Mesothelial cell of epicardium (in vitro differentiated cells): ENCODE measurements at places on chromosomes 12 and 14. TPM values are rescaled to one million over a fixed set of nuclear protein-coding genes. Genes with fewer than 3 reads are reported as not detected.

DNA sequence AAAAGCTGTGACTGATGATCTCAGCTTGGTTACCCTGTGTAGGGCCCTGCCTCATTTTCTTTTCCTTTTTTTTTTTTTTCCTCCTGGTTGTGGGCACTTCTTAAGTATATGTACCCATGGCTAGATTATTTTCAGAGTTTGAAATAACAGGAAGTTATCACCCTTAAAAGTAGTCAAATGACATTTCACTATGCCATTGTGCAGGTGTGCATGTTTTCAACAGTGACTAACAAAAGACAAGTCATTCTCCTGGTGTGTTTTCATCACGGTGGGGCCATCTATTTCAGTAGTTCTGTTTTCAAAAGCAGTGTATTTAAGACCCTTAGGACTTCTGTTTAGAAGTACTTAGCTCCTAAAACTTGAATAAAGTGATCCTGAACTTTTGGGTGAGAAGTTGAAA, 15.0 kb downstream of the GABARAPL1 start:
- no peak for DNase-seq

GRCh38 chr12:22609501-22609900, 15.5 kb upstream of the ETNK1 start:
- no peak for DNase-seq

DNA sequence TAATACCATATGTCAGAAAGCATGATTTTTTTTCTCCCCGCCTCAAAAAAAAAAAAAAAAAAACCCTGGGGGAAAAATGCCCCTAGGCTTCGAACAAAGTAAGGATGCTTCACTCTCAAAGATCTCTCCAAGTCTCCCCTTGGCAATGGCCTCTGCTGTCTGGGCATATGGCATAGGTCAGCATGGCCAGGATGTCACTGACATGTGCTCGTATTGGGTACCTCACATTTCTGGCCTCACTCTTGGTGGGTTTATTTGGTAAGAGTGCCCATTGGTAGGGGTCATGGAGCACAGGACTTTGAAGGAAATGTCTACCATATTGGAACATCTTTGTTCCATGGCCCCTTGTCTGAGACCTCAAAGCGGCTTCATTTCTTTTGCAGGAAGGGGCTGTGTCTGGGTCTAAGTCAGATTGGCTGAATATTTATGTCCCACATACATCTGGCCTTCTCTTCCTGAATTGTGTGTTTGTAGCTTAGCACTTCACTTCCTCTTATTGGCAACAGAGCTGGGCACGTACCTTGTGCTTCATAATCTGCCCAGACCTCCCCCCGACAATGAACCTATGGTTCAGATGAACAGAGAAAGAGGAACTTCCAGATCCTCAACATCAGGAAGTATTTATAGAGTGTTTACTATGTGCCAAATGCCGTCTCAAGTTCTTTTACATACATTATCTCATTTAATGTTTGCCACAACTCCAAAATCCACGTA, 36.3 kb upstream of the OAS1 start:
- DNase-seq, result no peak

DNA sequence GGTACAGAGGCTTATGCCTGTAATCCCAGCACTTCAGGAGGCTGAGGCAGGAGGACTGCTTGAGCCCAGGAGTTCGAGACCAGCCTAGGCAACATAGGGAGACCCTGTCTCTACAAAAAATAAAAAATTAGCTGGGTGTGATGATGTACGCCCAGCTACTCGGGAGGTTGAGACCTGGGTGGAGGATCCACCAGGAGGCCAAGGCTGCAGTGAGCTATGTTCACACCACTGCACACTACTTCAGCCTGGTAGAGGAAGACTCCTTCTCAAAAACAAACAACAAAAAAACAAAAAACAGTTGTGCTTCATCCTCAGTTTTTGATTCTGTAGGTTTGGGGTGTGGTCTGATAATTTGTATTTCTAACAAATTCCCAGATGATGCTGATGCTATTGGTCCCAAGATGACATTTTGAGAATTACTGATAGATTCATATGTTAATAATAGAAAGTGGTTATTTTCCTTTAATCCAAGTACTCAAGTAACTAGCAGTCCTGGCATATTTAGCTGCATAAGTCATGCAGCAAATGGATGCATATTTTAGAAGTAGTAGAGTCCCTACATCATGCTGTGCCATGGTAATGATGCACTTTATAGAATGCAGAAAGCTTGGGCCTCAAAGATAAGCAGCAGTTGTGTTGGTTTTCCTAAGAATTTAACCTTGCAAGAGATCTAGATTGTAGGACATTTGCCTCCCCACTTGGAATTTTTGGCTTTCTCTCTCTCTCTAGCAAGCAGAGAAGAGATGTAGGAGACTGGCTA, 76.1 kb upstream of the PAWR start:
- DNase-seq, result no peak

Gene AKAP6
- total RNA-seq, result 7.3 to 8.5 TPM (median 7.8 TPM) in 3 replicates

Gene GUCY2C
- total RNA-seq, result 0.07 to 0.09 TPM (median 0.09 TPM) in 3 replicates
